ENCODE measurements at places on chromosomes 1 and 21.

GRCh38 chr1:206814716-206815341 lies 42.5 kb upstream of the IL10 start:
- DNase-seq: no peak

GRCh38 chr1:82587371-82587770 lies 786.6 kb downstream of the ADGRL2 start:
- DNase-seq: no peak

- no peak for DNase-seq
Observed at GRCh38 chr1:87299661-87300060, 29.0 kb upstream of the LMO4 start.

GRCh38 chr1:183331091-183331742 lies 87.0 kb downstream of the NMNAT2 start:
- no peak for DNase-seq

DNA sequence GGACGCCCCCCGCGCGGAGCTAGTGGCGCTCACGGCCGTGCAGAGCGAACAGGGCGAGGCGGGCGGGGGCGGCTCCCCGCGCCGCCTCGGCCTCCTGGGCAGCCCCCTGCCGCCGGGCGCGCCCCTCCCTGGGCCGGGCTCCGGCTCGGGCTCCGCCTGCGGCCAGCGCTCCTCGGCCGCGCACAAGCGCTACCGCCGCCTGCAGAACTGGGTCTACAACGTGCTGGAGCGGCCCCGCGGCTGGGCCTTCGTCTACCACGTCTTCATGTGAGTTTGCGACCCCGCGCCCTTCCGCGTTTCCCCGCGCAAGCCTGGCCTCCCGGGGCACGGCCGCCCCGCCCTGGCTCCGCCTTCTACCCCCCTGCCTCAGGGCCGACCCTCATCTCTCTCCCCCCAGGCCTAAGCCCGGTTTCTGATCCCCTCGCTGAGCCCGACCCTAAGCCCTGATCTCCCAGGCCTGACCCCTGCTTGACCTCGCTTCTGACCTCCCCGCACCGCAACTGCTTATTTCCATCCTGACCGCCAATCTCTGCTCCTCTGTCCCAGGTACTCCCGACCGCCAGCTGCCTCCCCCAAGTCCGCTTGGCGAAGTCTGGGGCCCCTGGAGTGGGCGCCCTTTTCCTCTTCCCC lies 669 bp downstream of the KCNQ4 start:
- no peak for DNase-seq

- DNase-seq: no peak
Observed at GRCh38 chr1:232501854-232502253, 128.1 kb downstream of the SIPA1L2 start.

DNA sequence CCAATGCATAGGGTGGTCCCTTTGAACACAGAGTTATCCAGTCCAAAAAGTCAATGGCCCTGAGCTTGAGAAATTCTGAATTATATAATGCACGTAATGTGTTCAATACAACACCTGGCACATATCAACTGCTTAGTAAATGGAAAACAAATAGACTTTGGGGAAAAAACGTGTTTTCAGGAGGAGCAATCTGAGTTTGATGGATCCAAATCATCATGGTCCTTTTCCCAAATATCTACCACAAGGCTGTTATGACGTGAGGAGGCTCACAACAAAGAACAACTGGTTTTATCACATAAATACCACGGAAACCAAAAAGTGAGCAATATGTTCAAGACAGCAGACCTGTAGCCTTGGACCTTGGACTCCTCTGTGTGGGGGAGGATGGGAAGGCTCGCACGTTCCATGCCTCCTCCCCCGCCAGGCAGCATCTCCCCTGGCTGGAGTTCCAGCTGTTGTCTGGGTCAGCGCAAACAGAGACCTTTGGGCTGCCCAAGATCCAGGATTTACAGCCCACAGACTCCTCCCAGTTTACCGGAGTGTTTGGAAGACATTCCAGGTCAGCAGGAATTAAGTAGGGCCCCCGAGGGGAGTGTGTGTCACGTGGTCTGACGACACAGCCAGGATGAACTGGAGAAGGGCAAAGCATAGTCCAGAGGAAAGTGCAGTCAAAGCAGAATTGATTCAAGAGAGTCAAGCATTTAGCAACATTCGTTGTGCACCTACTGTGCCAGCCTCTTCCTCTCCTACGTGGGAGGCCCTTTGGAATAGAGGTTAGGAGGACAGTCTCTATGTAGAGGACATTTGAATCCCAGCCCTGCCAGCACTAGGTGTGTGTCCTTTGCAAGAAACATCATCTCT lies 32.2 kb upstream of the MED18 start:
- no peak for DNase-seq

DNA sequence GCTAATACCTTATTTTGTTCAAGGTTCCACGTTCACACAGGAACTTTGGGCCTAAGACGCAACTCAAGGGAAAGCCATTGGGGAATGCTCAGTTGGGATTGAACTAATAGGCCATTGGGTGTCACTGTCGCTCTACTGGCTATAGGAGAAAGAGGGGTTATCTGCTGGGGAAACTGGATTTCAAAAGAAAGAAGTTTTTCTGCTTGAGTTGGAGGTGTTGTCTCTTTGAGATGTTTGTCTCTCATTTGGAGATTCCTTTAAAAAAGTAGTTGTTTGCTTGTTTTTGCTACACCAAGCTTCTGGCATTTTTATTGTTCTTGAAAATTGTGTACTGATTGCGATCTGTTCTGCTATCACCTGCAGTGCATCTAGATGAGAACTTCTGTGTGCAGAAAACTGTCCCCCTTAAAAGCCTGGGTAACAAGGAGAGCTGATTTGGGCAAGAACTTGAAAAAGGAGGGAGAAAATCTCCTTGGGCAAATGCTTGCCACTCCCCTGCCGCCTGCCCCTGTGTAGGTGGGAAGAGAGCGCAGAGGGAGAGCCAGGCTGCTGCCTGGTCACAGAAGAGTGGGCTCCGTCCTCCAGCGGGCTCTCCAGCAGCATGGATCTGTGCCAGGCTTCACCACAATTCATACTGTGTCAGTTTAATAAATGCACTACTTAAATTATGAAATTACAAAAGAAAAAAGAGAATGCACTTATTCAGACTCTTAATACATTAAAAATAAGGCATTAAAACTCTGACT lies 39.9 kb downstream of the PEX14 start:
- no peak for DNase-seq

DNA sequence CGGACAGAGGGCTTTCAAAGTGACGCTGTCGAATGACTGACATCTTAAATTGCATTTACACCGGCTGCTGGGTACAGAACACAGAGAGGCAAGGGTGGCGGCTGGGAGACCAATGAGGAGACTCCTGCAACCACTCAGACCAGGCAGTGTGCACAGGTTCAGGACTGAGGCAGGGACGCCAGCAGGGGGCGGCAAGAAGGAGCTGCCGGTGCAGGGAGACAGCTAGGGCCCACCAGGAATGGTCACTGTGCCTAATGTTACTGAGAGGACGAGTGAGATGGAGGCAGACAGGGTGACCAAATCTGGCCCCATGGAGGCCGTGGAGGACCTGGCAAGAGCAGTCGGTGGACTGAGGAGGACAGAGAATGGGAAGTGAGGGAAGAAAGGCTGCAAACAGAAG lies 23.5 kb downstream of the GLIS1 start:
- no peak for DNase-seq

GRCh38 chr1:177311586-177311985 lies 140.8 kb downstream of the BRINP2 start:
- no peak for DNase-seq

DNA sequence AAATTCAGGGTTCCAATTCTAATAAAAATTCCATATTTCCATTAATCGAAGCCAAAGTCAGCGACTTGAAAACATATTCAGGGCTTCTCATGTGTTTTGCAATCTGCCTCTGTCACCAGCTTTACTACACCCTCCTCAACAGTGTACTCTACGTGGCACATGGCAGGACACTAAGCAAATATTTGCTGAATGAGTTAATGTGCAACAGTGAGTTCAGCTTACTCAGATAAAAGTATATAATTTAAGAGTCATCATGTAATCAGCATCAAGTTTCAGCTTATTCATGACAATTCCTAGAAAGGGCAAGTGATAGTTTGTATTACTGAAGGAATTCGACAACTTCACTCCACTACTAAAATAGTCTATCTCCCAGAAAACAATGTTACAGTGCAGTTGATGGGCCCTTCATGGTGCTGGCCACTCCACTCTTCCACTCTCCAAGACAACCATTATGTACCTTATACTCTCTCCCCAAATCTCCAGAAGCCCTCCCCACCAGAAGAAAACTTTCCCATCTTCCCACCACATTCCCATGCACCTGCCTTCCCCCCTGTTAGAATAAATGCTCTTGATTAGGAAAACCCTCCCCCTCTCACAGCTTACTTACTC lies 97.3 kb downstream of the TTLL7 start:
- no peak for DNase-seq

DNA sequence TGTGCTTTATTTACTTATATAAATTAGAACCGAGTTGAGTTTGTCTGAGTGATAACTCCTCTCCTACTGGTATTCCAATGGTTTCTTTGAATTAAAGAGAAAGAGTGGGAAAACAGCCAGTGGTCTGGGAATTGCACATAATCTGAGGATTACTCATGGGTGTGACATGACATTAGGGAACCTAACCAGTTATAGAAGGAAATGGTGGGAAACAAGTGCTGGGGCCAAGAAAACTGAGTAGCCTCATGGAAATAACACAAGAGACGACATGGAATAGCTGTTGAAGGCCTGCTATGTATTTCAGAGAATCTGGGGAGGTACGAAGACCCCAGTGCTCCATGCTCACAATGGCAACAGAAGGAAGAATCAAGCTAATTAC lies 41.8 kb upstream of the LRRC52 start:
- no peak for DNase-seq

DNA sequence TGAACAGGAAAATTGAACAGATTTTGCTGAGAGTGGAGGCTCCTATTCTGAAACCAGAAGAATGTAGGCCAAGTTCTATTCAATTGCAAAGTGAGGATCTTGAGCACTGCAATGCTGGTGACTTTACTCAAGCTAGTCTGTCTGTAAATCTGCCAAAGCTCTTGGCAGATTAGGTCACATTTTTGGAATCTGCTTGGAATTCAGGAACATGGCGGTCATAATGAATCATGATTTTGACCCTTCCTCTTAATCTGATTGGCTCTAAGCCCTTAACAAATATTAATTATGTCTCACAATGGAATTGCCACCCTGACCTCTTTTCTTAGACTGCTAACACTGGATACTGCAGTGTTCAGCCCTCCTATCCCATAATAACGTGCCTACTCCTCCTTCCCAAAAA lies 7.2 kb upstream of the GNG12 start:
- DNase-seq: no peak

DNA sequence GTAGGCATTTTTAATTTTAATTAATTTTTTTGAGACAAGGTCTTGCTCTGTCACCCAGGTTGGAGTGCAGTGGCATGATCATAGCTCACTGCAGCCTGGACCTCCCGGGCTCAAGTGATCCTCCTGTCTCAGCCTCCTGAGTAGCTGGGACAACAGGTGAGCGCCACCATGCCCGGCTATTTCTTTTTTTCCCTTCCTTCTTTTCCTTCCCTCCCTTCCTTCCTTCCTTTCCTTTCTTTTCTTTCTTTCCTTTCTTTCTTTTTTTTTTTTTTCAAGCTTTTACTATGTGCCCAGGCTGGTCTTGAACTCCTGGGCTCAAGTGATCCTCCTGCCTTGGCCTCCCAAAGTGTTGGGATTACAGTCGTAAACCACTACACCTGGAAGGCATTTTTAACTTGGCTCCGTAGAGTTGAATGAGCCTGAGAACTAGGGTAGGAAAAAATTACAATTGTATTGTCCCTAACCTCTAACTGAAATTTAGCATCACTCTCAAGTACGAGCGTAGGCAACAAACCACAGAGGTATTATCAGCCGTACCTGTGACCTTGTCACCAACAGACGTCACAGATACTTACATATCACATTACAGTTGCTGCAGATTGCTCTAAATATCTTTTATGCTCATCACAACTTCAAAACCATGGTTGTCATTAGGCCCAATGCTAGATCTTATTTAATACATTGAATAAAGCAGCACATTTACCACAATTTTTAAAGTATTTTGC lies 8.0 kb downstream of the RUNX3 start:
- DNase-seq: no peak

DNA sequence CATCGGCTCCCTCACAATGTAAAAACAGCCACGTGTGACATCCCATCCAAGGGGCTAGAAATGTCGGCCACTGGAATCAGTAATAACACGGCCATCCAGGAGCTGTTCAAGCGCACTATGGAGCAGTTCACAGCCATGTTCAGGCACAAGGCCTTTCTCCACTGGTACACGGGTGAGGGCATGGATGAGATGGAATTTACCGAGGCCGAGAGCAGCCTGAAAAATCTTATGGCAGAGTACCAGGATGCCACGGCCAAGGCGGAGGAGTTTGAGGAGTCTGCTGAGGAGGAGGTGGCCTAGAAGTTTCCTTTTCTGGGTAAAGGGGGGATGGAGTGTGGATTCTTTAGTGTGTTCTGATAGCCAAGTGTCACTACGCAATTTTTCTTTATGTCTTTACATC lies 61.1 kb upstream of the MAP1LC3C start:
- DNase-seq: no peak

DNA sequence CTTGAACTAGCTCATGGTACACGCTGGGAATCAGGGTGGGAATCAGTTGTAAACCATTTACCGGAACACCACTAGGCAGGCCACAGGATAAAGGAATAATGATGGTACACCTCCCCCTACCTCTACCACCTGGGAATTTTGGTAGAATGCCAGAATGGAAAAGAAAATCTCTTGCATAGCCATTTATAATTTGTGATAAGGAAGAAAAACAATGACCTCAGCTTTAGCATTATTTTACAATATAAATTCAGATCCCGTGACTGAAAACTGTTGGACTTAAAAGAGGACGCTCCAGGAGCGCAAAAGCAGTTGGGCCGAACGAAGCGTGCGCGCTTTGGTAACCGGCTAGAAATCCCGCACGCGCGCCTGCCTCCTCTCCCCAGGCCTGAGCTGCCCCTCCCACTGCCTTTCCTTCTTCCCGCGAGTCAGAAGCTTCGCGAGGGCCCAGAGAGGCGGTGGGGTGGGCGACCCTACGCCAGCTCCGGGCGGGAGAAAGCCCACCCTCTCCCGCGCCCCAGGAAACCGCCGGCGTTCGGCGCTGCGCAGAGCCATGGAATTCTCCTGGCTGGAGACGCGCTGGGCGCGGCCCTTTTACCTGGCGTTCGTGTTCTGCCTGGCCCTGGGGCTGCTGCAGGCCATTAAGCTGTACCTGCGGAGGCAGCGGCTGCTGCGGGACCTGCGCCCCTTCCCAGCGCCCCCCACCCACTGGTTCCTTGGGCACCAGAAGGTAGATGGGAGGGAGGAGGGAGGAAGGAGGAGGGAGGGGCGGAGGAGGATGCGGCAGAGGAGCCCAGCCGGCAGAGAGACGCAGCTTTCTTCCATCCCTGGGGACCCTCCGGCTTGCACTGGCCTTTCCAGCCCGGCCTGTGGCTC lies at the start of gene CYP4X1:
TSS of gene CYP4X1 (plus strand) at position 402 of the 873 bp plus-strand sequence. CDS start at position 551, 149 bp downstream.
- no peak for DNase-seq

DNA sequence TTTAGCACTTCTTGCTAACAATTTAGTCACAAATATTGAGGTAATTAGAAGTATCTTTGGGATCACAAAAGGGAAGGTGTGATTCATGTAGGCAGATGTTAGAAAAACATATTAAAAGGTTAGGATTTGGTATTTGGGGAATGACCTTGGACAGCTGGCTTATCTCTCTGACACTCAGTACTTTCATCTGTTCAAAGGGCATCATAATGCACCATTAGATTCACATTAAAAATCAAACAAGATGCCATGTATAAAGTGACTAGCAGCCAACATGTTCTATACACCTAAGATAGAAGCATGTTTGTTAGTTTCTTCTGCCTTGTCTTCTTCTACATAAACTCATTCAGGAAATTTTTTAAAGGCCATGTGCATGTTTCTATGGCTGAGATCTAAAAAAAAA lies 56.5 kb upstream of the ESRRG start:
- no peak for DNase-seq

All from activated gamma-delta T cell treated with Interleukin-2 at 50 U/mL for 16 hours (primary cell).